SW 1271 (cell line): ENCODE measurements at places on chromosomes 2 and 18.

DNA sequence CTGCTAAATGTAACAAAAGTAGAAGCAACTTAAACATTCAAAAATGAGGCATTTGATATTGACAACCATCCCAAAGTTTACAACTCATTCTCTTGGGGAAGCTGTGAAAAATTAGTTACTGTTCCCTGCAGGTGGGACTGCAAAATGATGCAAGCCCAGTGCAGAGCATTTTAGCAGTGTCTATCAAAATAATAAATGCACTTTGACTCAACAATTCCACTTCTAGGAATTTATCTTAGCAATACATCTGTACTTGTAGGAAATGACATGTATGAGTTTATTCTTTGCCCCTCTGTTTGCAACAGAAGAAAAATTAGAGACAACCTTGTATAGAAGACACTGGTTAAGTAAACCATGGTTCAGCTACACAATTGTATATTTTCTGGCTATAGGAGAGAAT lies 48.0 kb upstream of the TLK1 start:
- no peak for DNase-seq

DNA sequence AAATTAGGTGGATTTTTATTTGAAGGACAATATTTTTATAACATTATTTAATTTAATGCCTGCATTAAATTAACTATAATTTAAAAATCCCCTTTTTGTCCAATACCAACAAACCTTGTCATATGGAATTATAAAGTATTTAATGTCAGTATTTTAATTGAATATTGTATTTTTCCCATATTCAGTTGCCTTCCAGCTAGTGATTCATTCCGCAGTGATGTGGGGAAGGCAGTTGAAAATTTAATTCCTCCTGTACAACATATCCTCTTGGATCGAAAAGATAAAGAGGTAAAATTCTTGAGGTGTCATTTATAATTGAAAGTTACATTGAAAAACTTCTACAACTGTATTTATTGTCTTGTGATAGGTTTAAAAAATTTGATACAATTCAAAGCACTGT lies 40.4 kb downstream of the WDR7 start:
- DNase-seq: no peak

DNA sequence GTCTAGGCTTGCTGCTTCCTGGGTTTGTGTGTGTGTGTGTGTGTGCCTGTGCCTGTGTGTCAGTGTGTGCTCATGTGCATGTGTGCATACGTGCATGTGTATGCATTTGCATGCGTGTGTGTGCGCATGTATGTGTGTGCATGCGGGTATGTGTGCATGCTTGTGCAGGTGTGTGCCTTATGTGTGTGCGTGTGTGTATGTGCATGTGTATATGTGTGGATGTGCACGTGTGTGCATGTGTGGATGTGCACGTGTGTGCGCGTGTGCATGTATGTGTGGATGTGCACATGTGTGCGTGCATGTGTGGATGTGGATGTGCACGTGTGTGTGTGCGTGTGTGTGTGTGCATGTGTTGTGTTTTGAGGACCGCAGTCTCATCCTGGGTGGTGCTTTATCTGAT lies 42.8 kb downstream of the LPIN1 start:
- DNase-seq: no peak

GRCh38 chr2:21928292-21928691 lies 804.5 kb downstream of the TDRD15 start:
- no peak for DNase-seq

DNA sequence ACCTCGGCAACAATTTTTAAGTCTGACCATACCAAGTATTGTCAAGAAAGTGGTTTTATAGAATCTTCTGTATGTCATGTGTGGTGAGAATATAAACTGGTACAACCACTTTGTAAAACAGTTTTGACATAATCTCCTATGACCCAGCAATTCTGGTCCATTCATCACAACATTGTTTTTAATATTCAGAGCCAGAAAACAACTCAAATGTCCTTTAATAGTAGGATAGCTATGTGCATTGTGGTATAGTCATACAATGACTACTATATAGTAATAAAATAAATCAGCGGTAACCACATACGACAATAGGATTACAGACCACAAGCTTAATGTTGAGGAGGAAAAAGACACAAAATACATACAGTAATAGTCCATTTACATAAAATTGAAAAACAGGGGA lies 175.2 kb upstream of the SPATS2L start:
- DNase-seq: no peak

DNA sequence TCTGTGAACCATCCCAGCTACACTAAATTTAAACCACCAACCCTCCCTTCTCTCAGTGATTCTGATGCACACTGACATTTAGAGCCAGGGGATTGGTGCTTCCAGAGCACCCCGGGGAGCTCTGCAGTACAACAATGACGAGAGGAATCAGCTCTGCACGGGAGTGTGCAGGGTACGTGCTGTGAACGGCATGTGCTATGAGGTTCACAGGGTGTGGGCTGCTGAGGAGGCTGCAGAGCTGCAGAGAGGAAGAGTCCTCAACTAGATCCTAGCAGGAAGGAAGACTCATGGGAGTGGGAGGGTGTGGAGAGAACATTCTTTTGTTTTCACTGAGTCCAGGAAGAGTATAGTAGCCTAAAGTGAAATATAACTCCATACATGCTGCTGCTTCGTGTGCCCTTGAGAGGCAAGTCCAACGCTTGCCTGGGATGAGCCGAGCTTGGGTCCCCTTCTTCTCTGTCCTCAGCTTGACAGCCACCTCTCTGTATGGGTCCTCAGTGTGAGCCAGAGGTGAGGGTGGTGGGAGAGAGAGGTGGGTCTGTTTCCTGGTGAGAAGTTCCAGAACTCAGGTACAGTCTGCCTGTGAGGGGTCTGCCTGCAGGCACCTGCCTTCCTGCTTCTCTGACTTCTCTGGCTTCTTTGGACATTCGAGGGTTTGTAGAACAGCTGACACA lies 118.8 kb downstream of the CTIF start:
- no peak for DNase-seq

- no peak for DNase-seq
These were observed 21.9 kb downstream of the EHBP1 start for GRCh38 chr2:62727259-62727867.

GRCh38 chr2:231184319-231184718 lies 14.1 kb upstream of the ARMC9 start:
- DNase-seq: no peak
